Activated T-cell treated with anti-CD3 and anti-CD28 coated beads, Interleukin-2, amount 50 U/mL, for 72 hours (primary cell): ENCODE measurements at places on chromosomes 2 and 18.

- no peaks in the 10 kb centered on the region for H3K4me1 ChIP-seq
- DNase-seq: no peak
- H3K27ac ChIP-seq: no peak overlapping the region
Observed at GRCh38 chr2:109718139-109718538, 76.0 kb upstream of the RGPD5 start.

GRCh38 chr2:121695171-121695451 is 41.6 kb downstream of the NIFK start:
- no peak overlapping the region for H3K4me3 ChIP-seq
- no peak for DNase-seq
- no peak overlapping the region for H3K27ac ChIP-seq
- H3K36me3 ChIP-seq: no peaks in the 10 kb centered on the region
- peaks cover 28% of the 10 kb centered on the region for H3K4me1 ChIP-seq

GRCh38 chr2:182240862-182241371 is 185.9 kb downstream of the PDE1A start:
- H3K27me3 ChIP-seq: no peaks in the 10 kb centered on the region
- peak; percentile 11 for DNase-seq
- H3K4me1 ChIP-seq: no peaks in the 10 kb centered on the region

DNA sequence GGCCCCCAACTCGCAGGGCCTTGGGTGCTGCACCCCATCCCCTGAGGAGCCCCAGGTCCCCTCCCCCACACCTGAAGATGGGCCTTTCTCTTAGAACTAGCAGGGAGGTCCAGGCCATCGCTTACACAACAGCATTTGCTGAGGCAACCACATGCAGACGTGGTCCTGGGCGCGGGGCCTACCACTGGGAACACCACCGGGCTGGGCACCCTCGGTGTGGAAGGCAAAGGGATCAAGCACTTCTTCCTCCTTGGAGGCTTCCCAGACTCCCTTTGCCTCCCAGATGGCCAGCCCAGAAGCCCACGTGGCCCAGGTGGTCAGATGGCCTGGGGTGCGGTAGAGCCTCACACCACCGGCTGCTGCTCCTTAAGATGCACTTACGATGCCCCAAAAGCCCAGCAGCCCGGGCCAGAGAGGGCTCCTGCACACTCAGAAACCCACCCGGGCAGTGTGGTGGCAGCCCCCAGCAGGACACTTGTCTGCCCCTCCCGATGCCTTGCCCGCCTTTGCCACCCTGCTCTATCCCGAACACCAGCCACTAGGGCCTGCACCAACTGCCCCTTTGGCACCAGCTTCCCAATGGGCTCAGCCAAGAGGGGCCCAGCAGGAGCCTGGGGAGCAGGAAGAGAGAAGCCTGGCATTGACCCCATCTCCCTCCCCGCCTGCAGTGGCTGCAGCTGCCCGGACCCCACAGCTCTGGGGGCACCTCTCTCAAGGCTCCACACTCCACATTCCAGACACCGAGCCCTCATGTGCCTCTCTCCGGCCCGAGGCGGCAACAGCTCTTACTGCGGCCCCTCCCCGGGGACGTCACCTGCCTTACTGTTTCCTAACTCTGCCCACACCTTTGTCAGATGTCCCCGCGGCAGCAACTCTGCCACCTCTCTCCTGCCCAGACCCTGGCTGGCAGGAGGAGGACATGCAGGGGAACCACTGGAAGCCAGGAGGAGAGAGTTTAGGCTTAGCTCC is 13.9 kb upstream of the MLPH start:
- H3K27ac ChIP-seq: no peak overlapping the region
- no peak overlapping the region for H3K4me3 ChIP-seq
- H3K27me3 ChIP-seq: peaks cover 22% of the 10 kb centered on the region

DNA sequence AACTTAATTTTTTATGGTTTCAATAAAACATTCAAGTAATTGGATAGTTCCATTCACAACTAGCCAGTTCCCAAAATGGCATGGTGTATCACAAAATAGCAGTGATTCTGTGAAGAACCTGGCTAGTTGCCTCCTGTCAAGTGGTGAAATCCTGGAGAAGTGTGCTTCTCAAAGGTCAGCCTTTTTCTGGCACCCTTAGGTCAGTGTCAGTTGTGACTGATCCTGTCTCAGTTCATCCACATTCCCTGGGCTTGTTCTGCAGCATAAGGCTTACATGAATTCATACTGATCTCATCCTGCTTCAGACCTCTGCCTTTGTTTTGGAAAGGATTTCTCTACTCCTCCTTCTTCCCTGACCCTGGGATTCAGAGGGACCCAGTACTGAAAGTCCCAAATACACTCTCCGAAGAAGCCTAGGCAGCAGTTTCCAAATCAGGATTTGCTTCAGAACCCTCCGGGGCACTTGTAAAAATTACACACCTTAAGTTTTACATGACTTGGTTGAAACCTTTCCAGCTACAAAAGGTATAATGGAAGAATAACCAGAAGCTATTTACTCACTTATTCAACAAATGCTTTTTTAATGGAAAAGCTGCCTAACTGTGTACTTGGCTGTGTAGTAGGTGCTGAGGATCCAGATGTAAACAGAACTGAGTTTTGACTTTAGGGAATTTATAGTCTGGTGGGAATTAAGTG is 11.0 kb downstream of the MAP3K20 start:
- DNase-seq: no peak
- H3K27ac ChIP-seq: no peak overlapping the region
- no peaks in the 10 kb centered on the region for H3K4me1 ChIP-seq
- peaks cover 32% of the 10 kb centered on the region for H3K27me3 ChIP-seq

DNA sequence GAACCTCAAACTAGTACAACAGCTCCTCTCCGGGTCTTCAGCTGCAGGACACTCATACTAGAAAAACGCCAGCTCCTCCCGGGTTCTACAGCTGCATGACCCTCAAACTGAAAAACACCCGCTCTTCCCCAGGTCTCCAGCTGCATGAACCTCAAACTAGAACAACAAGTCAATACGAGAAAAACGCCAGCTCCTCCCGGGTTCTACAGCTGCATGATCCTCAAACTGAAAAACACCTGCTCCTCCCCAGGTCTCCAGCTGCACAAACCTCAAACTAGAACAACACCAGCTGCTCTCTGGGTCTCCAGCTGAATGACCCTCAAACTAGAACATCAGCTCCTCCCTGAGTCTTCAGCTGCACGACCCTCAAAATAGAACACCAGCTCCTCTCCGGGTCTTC is 315.0 kb upstream of the TFPI start:
- H3K27ac ChIP-seq: no peak overlapping the region
- no peaks in the 10 kb centered on the region for H3K27me3 ChIP-seq
- H3K36me3 ChIP-seq: no peaks in the 10 kb centered on the region

- no peak overlapping the region for H3K27ac ChIP-seq
- H3K4me3 ChIP-seq: peak overlapping the region; percentile 19
- H3K36me3 ChIP-seq: peaks cover 40% of the 10 kb centered on the region
- no peaks in the 10 kb centered on the region for H3K27me3 ChIP-seq
- DNase-seq: peak; percentile 4
Observed at GRCh38 chr18:46891742-46892214, 25.5 kb downstream of the PIAS2 start.

- peaks cover 5% of the 10 kb centered on the region for H3K27me3 ChIP-seq
- no peaks in the 10 kb centered on the region for H3K4me1 ChIP-seq
- no peak for DNase-seq
- no peaks in the 10 kb centered on the region for H3K36me3 ChIP-seq
Observed at GRCh38 chr2:10471046-10471571, 23.0 kb upstream of the ODC1 start.

DNA sequence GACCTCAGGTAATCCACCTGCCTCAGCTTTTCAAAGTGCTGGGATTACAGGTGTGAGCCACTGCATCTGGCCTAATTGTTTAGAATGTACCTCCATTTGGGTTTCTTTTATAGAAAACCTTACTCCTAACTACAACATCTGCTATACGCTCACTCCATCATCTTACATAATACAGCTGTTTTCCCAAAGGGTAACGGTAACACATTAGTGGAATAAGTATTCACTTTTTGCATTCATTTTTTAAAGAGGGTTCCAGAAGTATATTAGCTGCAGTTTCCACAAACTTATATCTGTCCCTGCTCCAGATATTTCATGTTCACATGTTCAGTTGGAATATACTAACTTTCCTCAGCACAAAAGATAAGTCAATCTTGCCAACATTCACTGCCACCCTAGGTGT is 640.1 kb upstream of the FSHR start:
- no peak overlapping the region for H3K4me3 ChIP-seq
- no peaks in the 10 kb centered on the region for H3K4me1 ChIP-seq
- no peaks in the 10 kb centered on the region for H3K27me3 ChIP-seq

DNA sequence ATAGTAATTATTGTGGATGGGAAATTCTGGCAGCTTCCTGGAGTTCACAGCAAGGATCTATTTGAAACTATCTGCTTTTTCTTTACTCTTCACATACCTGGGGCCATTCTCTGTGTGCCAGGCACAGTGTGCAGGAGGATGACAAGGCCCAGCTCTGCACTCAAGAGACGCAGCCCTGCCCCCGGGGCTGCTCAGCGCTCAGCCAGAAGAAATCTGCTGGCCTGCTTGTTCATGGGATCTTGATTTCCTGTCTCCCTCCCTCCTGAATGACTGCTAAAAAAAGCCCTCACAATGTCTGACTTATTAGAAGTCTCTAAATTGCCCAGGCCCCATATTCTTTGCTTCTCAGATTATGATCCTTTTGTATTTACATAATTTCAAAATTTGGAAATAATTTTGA is 210.9 kb downstream of the DCDC2C start:
- no peaks in the 10 kb centered on the region for H3K4me1 ChIP-seq
- no peak overlapping the region for H3K27ac ChIP-seq
- no peaks in the 10 kb centered on the region for H3K27me3 ChIP-seq
- H3K4me3 ChIP-seq: no peak overlapping the region
- H3K36me3 ChIP-seq: no peaks in the 10 kb centered on the region

DNA sequence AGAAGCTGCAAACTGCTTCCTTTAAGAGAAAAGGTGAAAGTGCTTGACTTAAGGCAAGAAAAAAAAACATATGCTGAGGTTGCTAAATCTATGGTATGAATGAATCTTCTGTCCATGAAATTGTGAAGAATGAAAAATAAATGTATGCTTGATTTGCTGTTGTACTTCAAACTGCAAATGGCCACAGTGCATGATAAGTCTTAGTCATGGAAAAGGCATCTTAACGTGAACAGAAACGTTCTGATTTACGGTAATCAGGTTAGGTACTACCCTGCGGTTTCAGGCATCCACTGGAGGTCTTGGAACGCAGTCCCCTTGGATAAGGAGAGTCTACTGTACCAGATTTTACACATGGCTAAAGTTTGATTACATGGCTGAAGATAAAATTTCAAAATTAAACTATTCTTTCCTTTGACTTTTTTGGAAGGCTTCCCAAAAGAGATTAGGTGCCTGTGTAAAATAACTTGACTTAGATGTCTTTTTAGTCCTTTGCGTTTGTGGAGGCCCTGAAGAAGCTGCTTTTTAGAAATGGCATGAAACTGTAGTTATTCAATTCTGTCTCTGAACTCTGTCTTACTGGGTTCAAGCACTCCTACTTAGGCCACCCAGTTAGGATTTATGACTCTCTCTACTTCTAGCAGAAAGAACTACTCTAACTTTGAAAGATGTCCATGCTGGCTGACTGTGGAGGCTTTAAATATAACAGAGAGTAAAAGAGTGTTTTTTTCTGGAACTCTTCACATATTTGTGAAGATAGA is 35.9 kb upstream of the SCN9A start:
- DNase-seq: no peak
- H3K27ac ChIP-seq: no peak overlapping the region

DNA sequence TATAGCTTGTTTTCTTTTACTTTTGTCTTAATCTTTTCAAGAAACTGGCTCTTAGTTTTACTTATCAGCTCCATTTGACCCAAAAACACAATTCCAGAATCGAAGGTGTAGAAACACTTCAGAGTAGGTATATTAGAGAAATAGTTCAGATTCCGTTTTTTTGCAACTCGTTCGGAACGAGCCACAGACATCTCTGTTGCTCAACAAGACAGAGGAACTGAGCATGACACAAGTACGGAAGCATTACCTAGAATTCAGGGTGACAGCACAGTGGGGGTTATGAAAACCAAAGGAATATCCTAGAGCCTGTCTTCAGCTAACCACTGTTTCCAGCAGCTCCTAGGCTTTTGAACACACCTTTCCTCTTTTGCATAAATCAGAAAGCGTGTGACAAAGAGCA is 5.0 kb downstream of the HRH4 start:
- peaks cover 26% of the 10 kb centered on the region for H3K27me3 ChIP-seq
- no peak for DNase-seq
- no peak overlapping the region for H3K4me3 ChIP-seq
- no peaks in the 10 kb centered on the region for H3K4me1 ChIP-seq
- H3K27ac ChIP-seq: no peak overlapping the region

DNA sequence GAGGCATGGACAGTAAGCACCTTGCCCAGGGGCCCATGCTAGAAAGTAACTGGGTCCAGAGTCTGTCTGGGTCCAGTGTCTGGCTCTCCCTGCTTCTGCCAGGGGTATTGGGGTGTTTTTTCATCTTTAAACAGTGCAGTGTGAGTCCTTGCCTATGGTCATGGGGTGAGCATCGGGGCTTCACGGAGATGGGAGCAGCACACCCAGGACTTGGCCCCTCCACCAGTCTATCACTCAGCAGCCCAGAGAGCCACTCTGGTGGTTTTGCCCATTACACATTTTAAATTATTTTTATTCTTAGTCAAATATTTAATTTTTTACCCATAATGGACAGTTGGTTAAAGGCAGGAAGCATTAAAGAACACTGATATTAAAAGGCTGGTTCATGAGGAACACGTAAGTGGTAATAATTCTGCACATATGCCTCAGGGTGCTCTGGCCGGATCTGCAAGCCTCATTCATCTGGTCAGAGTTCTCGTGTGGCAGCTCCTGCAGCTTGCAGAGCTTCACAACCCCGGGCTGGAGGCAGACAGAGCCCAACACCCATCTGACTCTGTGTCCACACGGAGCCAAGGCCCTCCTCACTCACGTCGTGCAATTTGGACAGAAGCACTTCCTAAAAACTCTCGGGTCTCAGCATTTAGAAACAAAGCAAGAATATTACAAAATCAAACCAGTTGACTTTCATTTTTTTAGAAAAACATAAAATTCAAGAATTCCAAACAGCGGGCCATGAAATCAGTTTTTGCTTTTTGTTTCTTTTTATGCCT is 204.1 kb downstream of the CTIF start:
- H3K27ac ChIP-seq: no peak overlapping the region
- H3K27me3 ChIP-seq: no peaks in the 10 kb centered on the region
- H3K36me3 ChIP-seq: no peaks in the 10 kb centered on the region

DNA sequence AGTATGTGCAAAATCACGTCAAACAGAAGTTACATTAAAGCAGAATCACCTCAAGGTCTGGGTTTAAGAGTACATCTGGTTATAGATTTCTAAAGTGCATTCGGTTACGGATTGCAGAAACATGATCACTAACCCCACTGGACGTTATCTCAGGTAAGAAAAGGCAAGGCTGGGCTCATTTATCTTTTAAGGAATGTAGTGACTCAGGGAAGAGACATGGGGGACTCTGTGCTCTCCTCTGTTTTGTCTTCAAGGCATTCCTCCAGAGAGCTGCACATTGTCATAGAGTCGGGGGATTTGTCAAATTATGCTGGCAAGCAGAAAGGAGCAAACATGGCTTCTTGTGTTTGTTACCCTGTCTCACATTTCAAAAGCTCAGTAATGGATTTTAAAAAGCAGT is 14.3 kb downstream of the WDSUB1 start:
- peaks cover 3% of the 10 kb centered on the region for H3K36me3 ChIP-seq
- H3K27ac ChIP-seq: no peak overlapping the region
- no peaks in the 10 kb centered on the region for H3K27me3 ChIP-seq
- no peak overlapping the region for H3K4me3 ChIP-seq
- no peaks in the 10 kb centered on the region for H3K4me1 ChIP-seq
